Effector memory CD4-positive, alpha-beta T cell (primary cell): ENCODE measurements at places on chromosomes 1 and 21.

DNA sequence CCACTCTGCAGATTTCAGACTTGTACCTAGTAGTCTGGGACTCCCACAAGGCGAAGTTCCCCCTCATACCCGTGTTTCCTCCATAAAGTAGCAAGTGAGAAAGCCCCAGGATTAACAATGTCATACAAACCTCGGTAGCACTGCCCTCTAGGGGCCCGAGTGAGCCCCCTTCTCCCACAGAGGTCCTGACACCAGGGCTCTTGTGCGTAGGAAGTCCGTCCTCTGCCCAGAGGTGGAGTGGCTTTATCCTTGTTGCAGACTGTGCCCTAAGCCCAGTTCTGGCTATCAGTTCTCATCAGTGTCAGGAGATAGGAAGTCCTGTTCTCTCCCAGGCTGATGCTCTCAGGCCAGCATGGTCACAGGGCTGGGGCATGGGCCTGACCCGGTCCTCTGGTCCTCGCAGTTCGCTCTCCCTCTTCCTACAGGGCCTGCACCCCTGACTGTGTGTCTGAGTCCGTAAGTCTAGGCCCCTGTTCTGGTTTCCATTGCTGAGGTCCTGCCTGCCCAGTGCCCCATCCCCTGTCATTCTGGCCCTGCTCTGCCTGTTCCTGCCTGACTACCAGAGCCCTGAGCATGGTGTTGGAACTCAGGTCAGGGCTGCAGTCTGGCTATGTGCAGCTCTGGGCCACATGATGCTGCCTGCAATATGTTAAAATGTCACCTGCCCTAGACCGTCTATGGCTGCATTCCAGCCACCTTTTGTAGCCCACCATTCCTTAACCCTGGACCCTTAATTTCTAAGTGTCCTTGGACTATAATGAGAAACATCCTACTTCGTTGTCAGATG, 285.6 kb downstream of the ASTN1 start:
- DNase-seq = no peak

- DNase-seq = no peak
Observed at GRCh38 chr1:239616673-239617072, 230.3 kb downstream of the CHRM3 start.

- DNase-seq = no peak
Observed at GRCh38 chr21:45634511-45635183, 8.9 kb upstream of the PCBP3 start.

DNA sequence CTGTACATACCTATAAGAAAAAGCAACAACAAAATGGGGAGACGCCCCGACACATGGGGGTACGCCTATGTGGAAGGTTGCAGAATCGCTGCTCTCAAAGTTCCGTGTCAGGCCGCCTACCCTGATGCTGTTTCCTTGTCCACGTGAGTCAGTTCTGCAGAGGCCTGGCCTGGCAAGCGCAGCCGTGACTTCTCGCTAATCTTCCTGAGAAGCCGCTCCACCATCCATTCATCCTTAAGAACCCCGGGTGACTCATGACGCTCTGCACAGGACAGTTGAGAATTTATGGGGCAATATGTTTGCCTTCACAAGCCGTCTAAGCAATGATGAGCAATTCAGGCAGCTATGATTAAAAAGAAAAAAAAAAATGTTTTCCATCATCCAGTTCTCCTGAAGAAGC, 122.3 kb upstream of the TMPRSS2 start:
- no peak for DNase-seq

DNA sequence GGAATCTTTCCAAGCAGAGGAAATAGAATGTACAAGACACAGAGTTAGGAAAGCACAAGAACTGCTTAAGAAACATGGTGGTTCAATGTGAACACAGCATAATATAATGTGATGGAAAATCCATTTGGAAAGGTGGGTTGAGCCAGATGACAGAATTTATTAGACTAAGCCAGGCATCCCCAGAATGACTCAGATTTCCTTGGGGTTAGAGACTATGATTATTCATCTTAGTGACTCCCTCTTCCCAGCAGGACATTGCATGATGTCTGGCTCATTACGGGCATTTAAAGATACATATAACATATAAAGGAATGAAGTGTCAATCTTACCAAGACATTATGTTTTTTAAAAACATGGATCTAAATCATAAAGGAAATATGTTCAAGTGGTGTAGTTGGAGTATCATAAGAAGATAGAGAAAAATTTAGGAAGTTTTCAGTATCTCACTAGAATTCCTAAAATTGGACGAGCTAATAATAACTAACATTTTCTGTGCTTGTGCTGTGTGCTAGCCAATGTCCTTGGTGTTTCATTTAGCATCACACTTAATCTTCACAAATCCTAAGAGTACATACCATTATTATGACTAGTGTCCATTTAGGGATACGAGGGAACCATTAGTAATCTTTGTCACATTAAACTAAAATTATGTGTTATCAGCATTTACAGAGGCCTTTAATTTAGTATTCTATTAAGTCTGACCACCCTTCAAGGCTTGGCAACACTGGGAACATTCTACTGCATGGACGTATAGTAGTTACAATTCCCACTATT, 41.0 kb upstream of the ST6GALNAC5 start:
- no peak for DNase-seq

DNA sequence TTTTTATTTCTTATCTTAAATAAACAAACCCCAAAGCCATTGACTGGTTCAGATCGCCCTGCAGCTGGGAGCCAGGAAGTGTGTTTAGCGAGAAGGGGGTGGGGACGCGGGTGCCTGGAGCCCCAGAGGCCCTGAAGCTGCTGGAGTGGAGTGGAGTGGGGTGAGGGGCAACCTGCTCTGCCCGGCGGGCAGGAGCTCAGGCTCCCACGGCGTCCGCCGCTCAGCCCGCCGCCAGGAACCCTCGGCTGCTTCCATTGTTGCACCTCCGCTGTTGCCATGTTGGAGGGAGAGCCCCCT, 673 bp downstream of the PIK3C2B start:
- peak; percentile 40 for DNase-seq

GRCh38 chr1:52635321-52636089, 2.5 kb downstream of the SHISAL2A start:
- DNase-seq = no peak

DNA sequence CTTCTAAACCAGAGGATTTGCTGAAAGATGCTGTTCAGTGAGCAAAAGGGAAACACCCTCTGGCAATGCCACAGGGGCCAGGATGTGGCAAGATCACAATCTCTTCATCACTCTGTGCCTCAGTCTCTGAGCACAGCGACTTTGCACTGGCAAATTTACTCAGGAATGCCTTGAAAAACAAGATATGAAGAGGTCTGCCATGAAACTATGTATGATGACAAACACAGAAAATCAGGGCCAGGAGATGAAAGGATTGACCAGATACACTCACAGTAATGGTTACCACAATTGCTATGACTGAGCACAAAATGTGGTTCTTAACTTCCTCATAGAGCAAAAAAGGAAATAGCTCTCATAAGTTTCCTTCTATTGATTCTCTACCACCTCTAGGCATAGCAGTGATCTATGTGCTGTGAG, 5.8 kb downstream of the TTC13 start:
- peak; percentile 48 for DNase-seq

- DNase-seq = no peak
Observed at GRCh38 chr1:35573198-35574124, at the start of gene TFAP2E. TSS of gene TFAP2E (plus strand) at chr1:35573314. CDS start at chr1:35573578, 264 bp downstream.

GRCh38 chr1:216261631-216262030, 161.6 kb downstream of the USH2A start:
- DNase-seq = no peak

DNA sequence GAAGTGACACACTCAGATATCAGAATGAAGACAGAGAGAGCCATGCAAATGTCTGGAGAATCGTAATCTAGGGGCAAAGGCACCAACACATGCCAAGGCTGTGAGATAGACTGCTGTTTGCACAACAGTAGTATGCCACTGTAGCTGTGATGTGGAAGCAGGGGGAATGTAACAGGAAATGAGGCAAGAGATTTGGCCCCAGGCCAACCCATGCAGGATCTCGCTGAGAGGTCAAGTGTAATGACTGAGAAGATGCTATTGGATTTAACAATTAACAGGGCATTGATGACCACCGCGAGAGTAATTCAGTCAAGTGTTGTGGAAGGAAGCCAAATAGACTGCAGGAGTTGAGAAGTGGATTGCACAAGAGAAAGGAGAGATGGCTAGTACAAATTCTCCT, 107.3 kb upstream of the ST6GALNAC5 start:
- DNase-seq = no peak

DNA sequence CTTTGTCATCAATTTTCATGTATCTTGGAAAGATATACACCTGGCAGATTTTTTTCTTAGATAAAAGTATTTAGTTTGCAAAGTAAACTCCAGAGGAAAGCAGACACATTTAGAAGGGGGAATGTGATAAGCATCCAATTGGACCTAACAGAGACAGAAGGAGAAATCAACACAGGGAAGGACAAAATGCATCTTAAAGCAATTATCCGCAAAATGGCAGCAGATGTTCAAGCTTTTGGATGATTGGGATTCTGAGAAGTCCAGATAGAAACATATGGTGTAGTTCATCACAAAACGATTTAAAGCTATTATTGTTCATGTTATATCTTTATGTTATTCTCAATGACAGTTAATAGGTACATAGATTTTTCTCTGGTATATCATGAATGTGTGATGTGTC, 1153.1 kb upstream of the B3GALT2 start:
- DNase-seq = no peak

DNA sequence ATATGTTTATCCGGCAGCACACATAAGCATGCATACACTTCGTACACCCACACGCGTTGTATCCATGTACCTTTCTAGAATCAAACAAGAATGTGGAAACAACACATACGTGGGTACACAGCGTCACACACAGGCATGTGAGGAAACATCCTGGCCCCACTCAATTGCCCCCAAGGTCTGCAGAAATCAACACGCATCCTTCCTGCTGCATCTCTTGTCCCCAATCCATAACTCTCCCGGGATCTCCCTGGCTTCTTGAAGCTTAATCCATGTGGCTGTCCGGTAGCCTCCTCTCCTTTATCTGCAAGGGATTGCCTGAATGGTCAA, 5.5 kb upstream of the TBX15 start:
- no peak for DNase-seq

DNA sequence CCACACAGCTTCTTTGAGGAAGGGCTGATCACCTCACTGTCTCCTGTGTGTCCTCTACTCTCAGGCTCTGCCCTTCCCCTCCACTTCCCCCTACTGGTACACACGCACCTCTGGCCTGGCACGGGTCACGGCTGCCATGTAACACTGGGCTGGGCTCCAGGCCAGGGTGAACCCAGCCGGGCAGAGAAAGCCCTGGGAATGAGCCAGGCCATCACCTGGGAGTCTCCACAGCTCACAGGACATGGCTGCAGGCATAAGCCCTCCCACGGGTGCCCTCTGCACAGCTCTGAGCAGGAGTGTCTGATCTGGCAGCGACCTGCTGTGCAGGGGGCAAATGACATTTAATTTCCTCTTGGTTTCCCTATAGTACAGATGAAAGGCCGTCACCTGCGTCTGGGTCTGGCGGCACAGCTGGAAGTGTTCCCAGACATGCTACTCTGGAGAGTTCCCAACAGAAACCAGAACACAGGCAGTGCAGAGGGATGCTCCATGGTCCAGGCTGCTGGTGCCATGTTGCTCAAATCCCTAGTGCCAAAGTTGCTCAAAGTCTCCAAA, 61.2 kb downstream of the ERI3 start:
- DNase-seq = no peak

DNA sequence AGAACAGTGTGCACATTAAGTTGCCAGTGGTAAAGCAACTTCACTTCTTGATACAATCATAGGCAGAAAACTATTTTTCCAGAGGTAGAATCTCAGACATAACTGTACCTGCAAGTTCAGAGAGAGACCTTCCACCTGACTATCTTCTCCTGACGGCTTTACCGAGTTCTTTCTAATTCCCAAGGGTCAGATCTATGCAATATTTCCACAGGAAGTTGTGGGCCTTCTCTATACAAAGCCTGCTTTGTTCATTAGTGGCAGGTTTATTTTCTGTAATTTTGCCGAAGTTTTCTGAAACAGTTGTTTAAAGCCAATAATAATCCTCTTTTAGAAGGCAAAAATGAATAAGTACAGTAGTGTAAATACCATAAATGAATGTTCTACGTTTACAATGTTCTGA, 58.2 kb upstream of the RCC1 start:
- no peak for DNase-seq

GRCh38 chr1:7398982-7399381, 372.1 kb upstream of the VAMP3 start:
- no peak for DNase-seq

DNA sequence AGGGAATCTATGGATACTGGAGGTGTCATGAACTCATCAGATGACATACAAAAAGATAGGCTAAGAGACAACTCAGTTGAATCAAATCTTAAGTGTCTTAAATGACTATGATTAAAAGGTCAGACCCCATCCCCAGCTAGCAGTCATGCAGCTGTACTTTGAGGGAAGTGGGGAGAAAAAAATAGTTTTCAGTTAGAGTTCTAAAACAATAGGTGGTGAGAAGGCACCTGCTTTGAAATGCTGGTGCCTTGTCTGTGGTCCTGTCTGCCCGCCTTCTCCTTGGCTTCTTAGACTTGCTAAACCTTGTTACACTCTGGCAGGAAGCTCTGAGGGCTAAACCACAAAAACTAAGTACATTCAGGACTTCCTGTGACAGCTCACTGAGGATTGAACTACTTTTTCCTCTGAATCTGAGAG, 15.3 kb downstream of the CD2 start:
- peak; percentile 77 for DNase-seq

DNA sequence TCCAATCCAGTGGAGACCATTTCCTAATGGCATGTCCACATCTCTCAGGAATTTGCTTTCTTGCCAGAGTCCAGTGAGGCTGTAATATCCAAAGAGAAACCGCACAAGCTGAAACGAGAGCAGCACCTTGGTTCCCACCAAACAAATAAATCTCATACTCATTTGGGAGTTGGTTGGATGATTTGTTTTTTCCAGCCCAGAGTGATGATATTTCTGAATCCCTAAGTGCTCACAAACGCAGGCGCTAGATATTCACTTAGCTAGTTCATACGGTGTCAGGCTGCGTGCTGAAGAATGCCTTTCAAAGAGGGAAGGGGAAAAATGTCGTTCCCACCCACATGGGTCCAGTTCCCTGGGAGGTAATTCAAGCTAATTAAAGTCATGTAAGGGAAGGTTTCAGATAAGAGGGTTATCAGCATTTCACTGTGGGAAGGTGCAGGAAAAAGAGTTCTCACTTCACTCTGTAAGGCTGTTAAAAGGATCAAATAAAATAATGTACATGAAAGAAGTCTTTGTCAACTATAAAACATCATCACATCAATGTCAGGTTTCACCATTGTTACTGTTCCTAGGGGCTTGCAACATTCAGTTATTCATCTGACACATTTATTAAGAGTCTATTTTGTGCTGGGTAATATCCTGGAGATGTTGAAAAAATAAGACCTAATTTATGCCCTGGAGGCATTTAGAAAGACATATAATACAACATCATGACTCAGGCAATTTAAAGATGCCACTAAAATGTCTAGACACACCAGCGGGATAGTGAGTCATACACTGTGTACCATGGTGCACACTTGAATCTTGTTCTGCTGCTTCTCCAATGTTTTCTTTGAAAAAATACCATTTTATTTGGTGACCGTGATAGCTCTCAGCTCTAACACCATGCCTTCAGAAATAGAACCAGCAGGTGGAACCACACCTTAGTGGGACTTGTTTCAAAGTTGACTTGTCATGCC, 19.3 kb downstream of the DPT start:
- DNase-seq = no peak
